ENCODE measurements at places on chromosomes 5 and 9. TPM values are rescaled to one million over a fixed set of nuclear protein-coding genes. Genes with fewer than 3 reads are reported as not detected.

Gene SHISAL2B
- total RNA-seq = not detected

Gene LHX6
- total RNA-seq = 0.99 TPM

Gene SMIM27
- 2.3 TPM for total RNA-seq

- no peak for DNase-seq
Observed at GRCh38 chr5:37477426-37477825, 98.3 kb downstream of the WDR70 start.

DNA sequence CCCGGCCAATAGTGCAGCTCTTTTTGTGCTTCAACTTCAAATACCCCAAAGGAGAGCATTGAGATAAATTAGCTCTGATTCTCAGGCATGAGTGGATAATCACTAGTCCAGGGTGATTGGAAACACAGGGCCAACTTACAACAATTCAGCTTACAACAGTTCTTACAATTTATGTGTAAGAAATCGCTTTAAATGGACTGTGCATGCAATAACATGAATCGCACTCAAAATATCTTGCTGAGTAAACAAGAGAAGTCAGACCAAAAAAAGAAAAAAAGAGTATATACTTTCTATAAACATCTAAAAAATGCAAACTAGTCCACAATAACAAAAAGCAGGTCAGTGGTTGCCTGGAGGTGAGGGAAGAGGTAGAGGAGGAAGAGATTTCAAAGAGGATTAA lies 150.6 kb upstream of the EDIL3 start:
- no peak for DNase-seq

Measured in skin of body (tissue), 3 donors.